ENCODE measurements at places on chromosomes 12 and 14. TPM values are rescaled to one million over a fixed set of nuclear protein-coding genes. Genes with fewer than 3 reads are reported as not detected.
A peak's percentile ranks its signal among the peaks of the same experiment; 100 is the strongest.

GRCh38 chr12:68924546-68924945 lies 8.4 kb downstream of the CPM start:
- DNase-seq: no peak

GRCh38 chr14:65469903-65470302 lies 57.4 kb downstream of the FUT8 start:
- no peak for DNase-seq

DNA sequence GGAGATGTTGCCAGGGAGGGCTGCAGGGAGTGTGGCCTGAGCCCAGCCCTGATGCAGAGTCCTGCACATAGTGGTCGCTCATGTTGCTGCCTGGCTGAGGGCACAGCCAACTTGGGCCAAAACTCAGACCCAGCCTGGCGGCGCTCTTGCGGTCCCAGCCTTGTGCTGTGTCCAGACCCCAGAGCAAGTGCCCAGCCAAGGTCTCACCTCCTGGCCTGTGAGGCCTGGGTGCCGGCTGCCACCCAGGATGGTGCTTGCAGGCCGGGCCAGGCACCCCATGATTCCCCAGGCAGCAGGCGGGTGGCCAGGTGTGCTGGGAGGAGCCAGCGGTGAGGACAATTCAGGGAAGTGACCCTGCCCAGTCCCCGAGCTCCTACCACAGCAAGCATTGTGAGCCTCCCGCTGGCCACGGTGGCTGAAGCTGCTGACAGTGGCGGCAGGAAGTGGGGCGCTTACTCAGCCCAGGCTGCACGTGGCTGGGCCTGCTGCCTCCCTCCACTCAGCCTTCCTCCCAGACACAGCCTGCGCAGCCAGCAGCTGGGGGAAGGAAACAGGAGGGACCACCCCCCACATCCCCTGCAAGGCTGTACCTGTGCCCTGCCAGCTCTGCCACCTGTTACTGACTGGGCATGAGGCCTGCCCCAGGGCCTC lies 17.7 kb upstream of the PGF start:
- peak; percentile 54 for DNase-seq

- DNase-seq: no peak
Observed at GRCh38 chr12:120925740-120926563, 21.8 kb upstream of the SPPL3 start.

SRRM4 gene
- total RNA-seq: 0.05 TPM

MAPK1IP1L gene
- total RNA-seq: 87.3 TPM

DNA sequence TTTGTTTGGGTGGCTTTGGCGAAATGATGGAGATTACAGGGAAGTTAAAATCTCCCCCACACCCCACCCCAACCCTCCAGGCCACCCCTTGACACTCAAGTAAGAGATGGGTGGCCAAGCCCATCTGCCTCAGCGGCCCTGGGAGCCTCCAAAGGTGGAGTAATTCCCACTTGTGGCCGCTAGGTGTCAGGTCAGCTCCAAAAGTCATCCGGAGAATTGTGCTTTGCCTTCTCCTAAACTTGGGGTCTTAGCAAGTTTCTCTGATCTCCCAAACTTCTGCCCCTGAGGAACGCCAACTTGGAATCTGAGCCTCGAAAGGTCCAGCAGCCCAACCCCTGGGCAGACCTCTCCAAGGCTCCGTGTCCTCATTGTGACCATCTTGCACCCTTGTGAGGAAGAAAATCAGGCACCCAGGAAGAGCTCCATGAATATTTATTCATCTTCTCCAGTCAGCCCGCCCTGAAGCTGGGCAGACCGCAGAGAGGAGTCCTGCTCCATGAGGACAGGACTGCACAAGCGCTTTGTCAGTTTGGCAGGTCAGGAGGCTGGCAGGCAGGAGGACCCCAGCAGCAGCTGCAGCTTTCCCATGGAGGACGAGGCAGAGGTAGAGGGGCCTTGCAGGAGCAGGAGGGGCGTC lies 46.7 kb downstream of the LRRC74A start:
- DNase-seq: peak; percentile 33

- no peak for DNase-seq
Observed at GRCh38 chr12:69570545-69571399, 14.5 kb upstream of the CCT2 start.

ANO4 gene
- not detected for total RNA-seq

- DNase-seq: no peak
Observed at GRCh38 chr14:61640158-61641136, 54.9 kb upstream of the HIF1A start.

- no peak for DNase-seq
Observed at GRCh38 chr12:92085040-92085735, 60.5 kb downstream of the BTG1 start.

GRCh38 chr14:92397953-92398564 lies 75.1 kb downstream of the SLC24A4 start:
- no peak for DNase-seq

Data from left lung (tissue), 14 donors.